ENCODE measurements at places on chromosomes 12 and 14.

DNA sequence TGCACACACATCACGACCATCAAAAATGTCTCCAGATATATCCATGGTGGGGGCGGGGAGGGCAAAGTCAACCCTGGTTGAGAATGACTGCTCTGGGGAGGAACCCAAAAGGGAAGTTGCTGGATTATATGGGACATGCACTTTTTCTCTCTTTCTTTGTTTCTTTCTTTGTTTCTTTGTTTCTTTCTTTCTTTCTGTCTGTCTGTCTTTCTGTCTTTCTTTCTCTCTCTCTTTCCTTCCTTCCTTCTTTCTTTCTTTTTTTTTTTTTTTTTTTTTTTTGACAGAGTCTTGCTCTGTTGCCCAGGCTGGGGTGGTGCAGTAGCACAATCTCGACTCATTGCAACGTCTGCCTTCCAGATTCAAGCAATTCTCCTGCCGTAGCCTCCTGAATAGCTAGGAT, 71.5 kb downstream of the TBX5 start:
- no peak for DNase-seq

DNA sequence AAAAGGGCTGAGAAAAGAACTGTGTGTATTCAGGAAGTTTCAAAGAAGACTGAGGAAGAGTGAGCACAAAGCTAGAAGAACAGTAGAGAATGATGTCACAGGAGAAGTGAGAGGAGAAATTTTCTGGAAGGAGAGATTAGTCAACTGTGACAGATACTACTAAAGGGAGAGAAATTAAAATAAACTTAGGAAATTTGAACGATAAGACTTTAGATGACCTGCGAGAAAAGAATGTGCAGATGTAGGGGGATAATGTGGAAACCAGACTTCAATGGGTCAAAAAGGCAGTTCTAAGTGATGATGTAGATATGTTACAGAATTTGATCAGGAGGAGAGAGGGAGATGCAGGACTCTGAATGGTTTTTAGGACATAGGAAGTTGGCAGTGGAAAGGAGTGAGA, 287.4 kb downstream of the SYT1 start:
- DNase-seq, result no peak

DNA sequence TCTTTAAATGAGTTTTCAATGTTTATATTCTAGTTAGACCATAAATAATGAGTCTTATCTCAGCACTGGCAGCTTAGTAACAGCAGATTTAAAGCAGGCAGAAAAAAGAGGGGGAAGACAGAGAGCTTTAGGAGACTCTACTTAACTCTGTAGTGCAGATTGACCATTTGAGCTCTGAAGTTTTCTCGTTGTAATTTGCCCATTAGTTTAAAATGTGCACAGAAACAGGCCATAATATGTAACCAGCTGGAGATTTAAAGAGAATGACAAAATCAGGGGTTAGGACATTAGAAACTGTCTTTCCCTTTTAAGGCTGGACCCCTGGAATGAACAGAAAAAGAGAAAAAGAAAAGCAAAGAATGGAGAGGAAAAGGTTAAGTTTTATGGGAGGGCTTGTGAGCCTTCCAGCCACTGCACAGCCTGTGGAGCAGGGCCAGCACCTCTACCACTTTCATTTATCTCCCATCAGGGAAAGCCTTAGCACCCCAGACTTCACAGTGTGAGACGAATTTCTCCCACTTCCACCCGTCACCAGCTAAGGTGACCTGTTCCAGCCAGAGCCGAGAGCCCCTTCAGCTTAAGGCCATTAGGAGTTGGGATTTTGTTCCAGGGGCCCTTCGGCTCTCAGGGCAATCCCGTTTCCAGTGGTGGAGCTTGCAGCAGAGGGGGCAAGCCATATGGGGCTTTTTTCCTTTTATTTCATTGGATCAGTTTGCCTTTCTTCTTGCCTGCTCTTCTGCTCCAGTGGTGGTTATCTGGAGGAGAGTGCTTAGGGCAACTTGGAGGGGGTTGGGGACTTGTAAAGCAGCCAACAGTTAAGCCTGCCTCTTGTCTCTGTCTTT, 8.0 kb downstream of the IL22 start:
- peak; percentile 29 for DNase-seq

GRCh38 chr12:128075332-128075731, 191.6 kb upstream of the TMEM132C start:
- DNase-seq, result no peak

- DNase-seq, result no peak
Observed at GRCh38 chr12:59304077-59304721, 291.6 kb upstream of the SLC16A7 start.

GRCh38 chr12:110234331-110234751, 46.7 kb upstream of the ATP2A2 start:
- DNase-seq, result no peak

- no peak for DNase-seq
Observed at GRCh38 chr12:4858386-4858785, 51.3 kb upstream of the KCNA1 start.

DNA sequence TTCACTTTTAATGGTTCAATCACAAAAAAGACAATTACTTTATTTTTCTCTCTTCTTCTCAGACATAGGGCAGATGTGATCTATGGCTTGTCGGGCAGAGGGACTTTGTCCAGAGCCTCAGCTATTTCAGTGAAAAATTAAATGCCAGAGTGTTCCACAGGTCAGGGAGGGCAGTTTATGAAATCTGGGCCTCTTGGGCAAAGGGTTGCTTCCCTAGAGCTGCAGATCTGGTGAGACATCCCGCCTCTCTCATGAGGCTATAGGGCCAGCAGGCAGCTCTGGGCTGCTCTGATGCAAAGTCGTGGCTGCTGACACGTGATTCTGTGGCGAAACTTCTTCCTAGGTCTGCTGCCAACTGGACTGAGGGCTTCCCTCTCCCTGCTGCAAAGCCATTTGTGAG, 6.0 kb downstream of the CLMN start:
- no peak for DNase-seq

GRCh38 chr12:106240821-106241220, 7.0 kb downstream of the CKAP4 start:
- no peak for DNase-seq

DNA sequence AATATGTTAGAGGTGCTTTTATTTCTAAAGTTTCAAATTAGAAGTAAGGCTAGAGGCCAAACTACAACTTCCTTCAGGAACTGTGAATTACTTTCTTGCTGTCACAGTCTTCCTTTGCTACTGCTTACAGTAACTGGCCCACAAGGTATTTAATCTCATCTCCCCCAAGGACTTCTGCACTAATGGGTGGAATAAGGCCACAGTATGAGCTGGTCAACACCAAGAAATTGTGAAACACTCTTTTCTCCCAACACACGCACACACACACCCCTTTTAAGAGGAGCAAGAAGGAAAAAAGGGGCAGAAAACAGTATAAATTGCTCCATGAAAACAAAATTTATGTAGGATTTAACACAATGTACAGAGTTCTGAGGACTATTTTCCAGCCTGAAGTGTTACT, 45.6 kb downstream of the SCAF11 start:
- DNase-seq, result no peak

DNA sequence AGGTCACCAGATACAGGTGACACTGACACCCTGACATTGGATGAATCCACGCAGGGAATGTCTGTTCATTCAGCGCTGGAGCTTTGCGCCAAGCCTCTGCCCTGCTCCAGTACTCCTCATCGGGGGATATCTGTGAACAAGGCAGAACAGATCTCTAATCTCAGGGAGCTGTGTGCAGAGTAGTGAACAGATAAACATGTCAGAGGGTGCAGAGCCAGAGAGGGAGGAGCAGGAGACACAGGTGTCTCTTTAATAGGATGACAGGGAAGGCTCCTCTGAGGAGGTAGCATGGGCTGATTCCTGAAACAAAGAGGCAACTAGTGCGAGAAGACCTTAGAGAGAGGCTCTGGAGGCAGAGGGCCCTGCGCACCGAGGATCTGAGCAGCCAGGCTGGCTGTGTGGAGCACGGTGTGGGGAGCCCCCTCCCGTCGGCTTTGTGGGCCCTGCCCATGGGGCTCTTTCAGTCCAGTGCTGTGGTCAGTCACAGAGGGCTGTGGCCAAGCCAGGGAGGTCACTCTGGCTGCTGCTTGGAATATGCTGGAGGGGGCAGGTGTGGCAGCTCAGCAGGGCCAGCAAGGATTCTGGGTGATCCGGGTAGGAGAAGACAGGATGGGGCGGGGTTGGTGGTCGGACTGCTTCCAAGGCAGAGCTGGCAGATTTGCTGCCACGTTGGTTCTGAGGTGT, 55.6 kb downstream of the TECPR2 start:
- DNase-seq, result no peak

Data from DMS 273 treated with DMSO at 0.1 percent for 48 hours (cell line).